ENCODE measurements at places on chromosomes 1 and 21. TPM values are rescaled to one million over a fixed set of nuclear protein-coding genes. Genes with fewer than 3 reads are reported as not detected.

DNA sequence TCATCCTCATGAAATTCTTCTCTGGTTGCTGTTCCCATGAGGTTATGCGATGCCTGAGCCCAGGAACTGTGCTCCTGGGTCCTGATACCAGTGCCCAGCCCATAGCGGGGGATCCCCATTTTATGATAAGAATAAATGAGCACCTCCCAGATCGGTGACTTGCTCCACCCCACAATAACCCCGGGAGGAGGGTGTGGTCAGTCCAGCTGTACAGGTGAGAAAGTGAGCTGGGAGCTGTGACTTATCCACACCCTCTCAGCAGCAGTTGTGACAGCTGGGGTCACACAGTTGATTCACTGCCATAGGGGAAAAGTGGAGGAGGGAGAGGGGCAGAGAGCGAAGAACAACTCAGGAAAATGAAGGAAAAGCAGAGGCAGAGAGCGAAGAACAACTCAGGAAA is 33.4 kb downstream of the OR2G3 start:
- ATAC-seq = no peak

- ATAC-seq = no peak
Observed at GRCh38 chr1:231408528-231409094, 13.5 kb downstream of the EGLN1 start.

DNA sequence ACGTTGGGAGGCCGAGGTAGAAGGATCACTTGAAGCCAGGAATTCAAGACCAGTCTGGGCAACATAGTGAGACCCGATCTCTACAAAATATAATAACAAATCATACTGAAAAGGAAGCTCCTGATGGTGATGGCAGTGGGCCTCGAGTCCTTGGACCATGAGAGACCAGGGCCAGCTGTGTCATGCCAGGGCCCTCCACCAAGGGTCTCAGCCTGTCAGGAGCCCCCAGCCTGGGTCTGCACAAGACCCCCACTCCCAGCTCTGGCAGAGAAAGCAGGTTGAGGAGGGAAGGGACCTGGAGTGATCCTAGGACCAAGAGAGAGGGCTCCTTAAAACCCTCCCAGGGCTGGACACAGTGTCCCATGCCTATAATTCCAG is 6.7 kb upstream of the CTRC start:
- ATAC-seq = no peak

DNA sequence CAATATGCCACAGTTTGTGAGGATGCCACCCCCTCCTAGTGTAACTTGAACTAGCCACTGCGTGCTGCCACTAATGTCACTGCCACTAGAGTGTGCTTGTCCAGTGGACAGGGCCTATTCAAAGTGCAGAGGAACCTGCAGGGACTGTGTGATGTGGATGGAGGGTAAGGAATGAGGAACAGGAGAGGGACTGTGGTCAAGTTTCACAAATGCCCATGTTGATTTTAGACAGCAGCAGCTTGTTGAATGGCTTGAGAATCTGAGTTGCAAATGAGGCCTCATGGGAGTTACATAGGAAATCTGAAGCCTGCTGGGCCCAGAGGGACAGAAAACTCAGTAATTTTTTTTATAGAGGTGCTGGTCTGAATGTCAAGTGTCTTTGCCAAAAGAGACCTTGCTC is 112.3 kb downstream of the HHAT start:
- ATAC-seq = no peak

GRCh38 chr1:247104965-247105364 is 809 bp upstream of the ZNF669 start:
- no peak for ATAC-seq

DNA sequence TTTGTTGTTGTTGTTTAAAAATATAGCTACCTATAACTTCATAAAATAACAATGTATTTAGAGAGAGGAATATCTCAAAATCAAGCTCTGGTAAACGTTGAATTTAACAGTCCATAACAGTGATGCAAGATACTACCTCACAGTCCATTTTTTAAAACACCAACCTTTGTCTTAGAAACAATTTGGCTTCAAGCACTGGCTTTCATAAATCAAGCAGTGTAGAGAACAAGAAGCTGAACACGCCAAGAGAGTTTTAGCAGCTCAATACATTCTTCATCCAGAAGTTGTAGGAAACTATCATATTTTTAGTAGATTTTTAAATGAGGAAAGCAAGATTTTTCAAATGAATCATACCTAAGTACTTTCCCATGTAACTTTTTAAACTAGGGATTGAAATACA is 334.3 kb upstream of the ADAMTS5 start:
- ATAC-seq = no peak

DNA sequence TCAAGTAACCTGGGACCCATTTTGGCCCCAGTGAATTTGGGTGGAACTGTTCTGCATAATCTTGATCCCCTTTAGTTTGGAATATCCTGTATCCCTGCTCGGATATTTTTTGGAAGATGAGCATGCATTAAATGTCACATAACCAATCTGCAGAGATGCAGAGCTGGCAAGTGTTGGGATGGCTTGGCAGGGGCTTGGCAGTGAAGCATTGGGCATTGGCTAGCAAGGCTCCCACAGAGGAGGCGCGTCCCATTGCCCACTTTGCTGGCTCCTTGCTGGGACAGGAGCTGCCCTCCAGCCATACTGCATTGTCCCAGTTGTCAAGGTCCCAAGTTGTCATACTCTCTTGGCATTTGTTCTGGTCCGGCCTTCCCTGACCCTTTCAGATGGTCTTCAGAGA is 29.9 kb downstream of the LAMC2 start:
- no peak for ATAC-seq

DNA sequence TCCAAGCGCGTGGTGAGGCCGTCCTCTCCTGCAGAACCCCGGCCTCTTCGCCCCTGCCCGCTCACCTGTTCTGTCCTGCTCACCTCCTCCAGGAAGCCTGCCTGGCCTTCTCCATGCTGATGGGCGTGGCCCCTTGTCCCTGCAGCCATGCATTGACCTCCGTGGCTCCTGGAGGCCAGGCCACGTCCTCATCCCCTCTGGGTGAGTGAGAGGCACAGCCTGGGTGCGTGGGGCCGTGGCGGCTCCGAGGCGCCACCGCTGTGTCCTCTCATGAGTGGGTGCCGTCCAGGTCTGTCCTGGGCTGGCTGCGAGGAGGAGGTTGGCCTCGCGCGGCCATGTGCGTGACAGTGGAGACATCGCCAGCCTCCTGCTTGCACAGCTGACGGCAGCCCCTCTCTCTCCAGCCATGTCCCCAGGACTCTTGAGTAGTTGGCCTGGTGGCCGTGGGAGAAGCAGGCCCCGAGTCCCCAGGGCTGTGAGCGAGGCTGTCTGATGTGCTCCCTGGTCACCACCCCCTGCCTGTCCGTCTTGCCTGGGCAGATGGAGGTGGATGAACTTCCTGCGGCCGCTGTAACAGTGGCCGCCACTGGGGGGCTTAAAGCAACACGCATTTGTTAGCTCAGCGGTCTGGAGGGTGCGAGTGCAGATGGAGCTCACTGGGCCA is 58.1 kb downstream of the PRKCZ start:
- peak; percentile 6 for ATAC-seq

DNA sequence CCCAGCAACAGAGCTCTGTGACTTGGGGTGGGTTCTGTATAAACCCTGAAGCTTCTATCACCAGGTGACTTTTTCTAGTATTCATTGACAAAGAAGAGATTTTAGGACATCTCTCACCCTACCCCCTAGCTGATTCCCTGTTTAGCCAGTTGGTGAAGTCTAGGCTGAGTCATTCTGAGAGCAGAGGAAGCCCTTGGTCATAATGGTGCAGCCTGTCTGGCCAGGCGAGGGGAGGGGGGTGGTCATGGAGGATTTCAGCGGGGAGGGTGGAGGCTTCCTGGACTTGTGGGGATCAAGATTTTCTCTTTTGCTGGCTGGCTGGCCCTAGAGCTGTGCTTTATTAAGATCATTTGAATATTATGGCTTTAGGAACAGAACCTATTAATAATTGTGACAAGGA is 262.6 kb downstream of the CAMTA1 start:
- ATAC-seq = no peak

DNA sequence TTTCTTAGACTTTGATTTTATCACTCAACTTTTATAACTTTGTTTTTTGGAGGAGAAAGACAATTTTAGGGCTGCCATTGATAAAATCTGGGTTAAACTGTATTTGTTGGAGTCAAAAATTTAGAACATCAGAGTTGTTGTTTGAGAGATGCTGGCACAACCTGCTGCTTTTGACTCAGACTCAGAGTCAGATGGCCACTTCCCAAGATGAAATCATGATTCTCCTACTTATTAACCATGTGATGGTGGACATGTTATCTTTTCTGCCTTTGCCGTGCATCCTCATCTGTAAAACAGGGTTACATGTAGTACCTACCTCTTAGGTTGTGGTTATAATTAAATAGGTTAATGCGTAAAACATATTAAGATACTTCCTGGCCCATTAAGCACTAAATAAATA is 71.2 kb downstream of the PLA2G4A start:
- no peak for ATAC-seq

GRCh38 chr1:9161963-9162362 is 33.1 kb upstream of the GPR157 start:
- ATAC-seq = no peak

GRCh38 chr1:240693844-240694243 is 81.9 kb upstream of the GREM2 start:
- ATAC-seq = no peak

DNA sequence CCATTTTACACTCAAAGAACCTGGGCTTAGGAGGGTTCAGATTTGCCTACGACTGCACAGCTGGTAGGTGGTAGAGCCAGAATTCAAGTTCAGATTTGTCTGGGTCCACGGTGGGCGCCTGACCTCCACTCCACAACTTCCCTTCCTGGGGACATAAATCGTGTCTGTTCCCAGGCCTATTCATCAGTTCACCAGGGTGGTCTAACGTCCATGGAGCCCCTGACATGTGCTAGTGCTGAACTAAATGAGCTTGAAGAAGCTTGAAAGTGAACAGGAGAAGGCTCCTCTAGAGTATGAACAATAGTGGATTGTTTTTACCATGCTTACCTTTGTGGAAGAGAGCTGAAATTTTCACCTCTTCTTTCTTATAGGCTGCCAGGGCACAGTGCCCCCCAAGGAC is 32.5 kb upstream of the KIF1B start:
- ATAC-seq = no peak

- ATAC-seq = no peak
Observed at GRCh38 chr1:53220962-53221286, 490 bp upstream of the CZIB start.

DNA sequence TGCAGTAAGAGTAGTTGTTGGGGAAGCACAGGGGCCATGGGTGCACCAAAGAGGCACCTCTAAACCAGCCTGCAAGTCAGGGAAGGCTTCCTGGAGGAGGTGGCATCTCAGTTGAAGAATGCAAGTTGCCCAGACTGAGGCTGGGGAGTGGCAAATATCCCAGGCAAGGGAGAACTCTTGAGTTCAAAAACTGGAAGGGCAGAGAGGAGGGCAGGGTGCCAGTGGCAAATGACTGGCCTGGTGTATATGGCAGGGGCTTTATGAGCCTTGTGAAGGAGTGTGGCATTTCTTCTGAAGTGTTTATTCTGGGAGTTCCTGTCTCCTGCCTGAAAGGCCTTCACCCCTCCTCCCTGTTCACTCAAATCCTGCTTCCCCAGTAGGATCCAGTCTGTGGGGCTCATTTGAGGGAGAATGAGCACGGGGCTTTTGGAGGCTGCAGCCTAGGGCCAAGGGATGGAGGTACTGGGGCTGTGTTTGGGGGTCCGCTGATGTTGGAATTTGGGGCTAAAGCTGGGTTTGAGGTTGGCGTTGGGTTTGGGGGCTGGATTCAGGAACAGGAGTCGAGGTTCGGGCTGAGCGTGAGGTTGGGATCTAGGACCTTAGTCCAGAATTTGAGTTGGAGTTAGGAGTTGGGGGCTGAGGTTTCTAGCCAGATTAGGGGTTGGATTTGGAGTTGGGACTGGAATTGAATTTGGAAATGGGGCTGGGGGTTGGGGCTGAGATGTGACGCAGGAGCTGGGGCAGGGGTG is at the start of gene TMEM125:
Gene TMEM125, plus strand, starts transcription at position 357 of the 749 bp plus-strand sequence. CDS start 2,740 bp downstream, outside the sequence.
- ATAC-seq = no peak

DNA sequence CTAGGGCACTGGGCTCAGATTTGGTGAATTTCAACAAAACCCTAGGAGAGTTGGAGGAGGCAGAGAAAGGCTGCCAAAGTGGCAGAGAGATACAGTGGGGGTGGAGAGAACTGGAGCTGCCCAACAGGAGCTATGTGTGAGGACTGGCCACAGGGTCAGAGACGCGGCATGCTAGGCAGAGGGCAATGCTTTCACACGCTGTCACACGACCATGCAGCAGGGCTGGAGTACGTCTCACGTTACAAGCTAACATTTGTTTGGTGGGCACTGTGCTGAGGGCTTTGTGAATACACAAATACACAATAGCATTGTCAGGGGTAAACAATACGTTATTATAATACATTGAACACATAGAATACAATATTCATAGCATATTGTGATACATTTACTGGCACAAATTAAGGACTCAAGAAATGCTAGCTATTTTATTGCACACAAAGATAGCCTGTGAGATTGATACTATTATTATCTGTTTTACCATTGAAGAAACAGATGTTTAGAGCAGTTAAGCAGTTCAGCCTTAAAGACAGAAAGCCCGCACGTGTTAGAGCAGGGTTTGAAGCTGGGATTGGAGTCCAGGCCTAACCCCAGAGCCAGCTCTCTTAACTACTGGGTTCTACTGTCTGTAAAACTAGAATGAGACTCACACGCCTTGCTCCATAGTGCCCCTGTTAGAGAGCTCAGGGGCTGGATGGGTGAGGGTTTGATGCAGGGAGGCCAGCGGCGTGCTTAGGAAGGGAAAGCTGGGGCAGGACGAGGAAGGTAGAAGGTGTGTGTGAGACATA is 4.5 kb downstream of the RAB7B start:
- ATAC-seq = peak; percentile 54

CD1B gene
- not detected for total RNA-seq

LAD1 gene
- 0.20 TPM for total RNA-seq

PAFAH2 gene
- 14.0 TPM for total RNA-seq

RORC gene
- 0.25 TPM for total RNA-seq

EDARADD gene
- 3.4 TPM for total RNA-seq

KLHL17 gene
- 4.1 TPM for total RNA-seq

KPRP gene
- total RNA-seq = 0.52 TPM

KRTAP7-1 gene
- total RNA-seq = not detected

TMOD4 gene
- not detected for total RNA-seq

Data from motor neuron (in vitro differentiated cells).